Stimulated activated CD4-positive, alpha-beta T cell treated with anti-CD3 and anti-CD28 coated beads, Interleukin-1b, Interleukin-23, amount 100 ng/mL, for 1 hour (primary cell): ENCODE measurements at places on chromosomes 6 and 20.

DNA sequence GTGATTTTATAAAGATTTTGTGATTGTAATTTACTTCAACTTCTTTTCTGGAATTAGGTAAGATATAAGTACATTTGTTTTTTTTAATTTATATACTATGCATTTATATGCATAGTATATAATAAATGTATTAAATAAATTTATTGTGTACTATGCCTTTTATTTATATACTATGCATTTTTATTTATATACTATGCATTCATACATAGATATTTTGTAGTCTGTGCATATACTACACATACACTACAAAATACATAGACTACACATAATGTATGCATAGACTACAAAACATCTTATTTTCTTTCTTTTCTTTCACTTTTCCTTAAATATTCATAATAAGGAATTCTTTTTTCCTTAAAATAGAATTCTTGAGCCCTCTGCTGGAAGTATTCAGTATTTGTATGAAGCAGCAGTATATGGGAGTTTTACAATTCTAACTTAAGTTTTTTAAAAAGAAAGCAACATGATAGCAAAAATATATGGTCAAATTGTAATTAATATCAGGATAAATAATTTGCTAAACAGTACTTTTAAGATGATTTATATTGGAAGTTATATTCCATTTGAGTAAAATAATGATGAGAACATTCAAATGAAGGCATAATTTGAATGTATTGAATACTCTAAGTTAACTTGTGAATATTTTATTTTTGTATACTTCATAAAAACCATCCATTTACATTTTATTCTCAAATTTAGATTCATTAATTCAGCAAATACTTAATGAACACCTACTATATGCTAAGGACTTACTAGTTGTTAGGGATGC lies 129.3 kb downstream of the KLHL32 start:
- DNase-seq = no peak

DNA sequence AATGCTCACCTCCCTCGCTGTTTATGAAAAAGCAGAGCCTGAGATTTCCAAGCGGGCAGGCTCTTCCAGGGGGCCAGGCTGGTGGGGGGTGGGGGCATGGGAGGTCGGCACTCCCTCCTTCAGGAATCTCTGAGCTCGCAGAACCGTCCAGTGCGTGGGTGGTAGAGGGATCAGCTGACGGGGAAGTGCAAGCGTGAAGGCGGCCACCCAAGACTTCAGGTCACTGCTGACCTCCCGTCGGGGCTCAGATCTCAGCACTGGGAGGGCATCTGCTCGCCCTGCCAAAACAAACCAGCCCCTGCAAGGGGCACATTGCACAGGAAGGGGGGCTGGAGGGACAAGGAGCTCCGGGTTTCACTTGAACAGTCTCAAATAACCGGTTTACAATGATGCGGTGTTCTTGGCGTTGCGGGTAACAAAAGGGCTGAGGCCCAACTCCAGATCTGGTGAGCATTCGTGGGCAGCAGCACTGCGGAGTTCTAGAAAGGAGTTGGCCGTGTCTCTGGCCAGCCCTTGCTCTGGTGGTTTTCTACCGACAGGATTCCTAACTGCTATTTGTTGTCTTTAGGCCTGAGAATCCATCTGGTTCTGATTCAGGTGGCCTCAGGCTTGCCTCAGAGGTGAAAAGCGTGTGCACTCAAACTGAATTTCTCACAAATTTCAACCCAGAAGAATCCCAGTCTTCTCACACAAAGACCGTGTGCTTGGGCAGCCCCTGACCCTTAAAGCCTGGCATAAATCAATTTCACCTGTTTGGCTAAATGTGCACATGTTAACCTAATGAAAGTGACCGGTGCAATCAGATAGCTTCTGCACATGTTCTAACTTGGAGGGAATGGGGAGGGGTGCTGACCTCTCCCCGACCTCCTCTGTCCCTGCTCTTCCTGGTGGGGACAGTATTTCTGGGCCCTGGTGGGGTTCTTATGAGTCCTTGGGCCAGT lies 191.6 kb downstream of the MYLK4 start:
- DNase-seq = no peak

GRCh38 chr6:43142101-43142500 lies 29.0 kb upstream of the SRF start:
- DNase-seq = no peak

DNA sequence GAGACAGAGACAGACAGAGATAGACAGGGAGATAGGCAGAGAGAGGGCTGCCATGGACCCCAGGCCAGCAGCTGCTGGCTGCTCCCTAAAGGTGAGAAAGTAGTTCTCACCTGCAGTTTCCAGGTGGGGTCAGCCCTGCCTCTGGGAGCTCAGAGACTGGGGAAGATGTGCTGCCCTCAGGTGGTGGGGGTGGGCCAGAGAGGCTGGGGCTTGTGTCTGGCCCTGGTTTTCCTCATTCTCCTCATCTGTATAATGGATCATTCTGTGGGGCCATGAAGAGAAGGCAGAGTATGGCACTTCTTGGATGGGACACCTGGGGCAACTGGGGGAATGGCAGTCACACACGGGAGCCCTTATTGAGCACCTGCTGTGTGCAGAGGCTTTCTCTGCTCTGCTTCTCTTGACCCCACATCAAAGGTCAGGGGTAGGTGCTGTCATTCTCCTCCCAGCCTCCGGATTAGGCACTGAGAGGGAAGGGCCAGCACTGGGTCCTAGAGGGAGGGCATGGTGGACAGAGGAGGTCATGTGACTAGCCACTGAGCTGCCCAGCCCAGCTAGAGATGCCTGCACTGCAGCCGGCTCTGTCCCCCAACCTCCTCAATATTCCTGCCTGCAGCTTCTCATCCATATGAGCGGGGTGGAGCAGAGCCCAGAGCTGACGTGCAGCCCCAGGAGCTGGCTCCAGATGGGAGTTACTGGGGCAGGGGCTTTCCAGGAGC lies 4.1 kb downstream of the ANGPT4 start:
- no peak for DNase-seq

DNA sequence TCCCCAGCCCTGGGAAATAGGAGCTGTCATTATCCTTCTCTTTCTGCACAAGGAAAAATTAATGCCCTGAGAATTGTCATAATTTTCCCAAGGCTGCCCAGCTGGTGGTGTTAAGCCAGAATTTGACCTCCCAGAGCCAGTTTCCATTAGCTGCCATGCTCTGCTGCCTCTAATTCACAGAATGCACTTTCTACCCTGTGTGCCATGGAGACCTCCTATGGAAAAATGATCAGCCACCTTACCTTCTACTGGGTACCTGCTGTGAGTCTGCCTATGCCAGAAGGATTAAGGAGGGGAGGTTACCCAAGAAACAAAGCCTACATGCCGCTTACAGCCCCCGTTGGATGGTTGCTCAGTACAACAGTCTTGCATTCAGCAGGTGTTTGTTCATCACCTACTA lies 29.1 kb downstream of the POFUT1 start:
- DNase-seq = no peak

GRCh38 chr6:31247813-31248212 lies 24.1 kb downstream of the HLA-C start:
- DNase-seq = no peak

DNA sequence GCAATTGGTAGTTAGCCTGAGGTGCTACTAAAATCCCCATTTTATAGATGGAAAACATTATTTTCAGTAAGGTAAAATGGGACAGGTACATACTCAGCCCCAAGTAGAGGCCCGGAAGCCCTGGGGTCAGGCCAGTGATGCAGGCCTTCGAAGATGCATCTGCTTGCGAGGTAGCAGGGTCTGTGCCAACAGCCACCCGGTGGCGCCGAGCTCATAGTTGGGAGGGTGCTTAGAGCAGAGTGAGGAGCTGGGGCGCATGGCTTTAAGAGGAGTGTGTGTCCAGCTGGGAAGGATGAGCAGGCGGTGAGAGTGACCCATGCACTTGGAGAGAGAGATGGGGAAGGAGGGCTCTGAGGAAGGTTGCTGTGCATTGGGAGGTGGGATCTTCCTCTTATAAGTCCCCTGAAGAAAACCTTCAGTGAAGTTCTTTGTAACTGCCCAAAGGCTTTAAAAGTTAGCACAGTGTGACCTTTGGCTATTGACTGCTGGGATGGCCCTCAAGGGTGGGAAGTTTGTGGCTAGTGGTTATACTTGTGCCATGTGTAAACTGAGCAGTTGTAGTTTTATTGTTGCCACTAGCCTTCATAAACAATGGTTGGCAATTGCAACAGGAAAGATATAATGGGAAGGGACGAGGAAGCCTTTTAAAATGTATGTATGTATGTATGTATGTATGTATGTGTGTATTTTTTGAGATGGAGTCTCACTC lies 71.1 kb downstream of the TOX2 start:
- DNase-seq = no peak

DNA sequence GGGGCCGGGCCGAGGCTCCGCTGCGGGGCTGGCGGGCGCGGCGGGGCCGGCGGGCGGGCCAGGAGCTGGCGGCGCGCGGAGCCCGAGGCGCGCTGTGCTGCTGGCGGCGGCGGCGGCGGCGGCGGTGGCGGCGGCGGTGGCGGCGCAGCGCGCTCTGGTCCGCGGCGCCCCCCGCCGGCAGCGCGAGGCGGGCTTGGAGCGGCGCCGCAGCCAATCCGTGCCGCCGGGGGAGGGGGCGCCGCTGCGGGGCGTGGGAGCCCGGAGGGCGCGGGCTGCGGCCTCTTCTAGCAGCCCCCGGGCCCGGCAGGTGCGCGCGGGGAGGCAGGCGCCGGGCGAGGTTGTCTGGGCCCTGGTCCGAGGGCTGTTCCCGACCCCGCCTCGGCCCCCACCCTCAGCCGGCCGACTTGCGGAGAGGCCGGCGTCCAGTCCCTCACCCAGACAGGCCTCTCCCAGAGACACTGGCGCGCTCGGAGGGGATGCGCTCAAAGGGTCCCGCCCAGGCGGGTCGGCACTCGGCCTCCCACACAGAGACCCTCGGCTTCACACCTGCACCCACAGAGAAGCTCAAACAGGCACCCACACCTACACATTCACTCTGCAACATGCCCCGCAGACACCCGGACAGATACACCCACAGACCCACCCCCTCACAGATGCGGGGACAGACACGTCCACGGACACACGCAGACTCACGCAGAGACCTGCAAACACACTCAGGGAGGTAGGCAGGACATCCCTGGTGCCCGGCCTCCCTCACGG lies at the start of gene RIMS4:
RIMS4 (minus strand) TSS at position 156 of the 759 bp plus-strand sequence. CDS start 275 bp downstream, outside the sequence.
- DNase-seq = no peak

- no peak for DNase-seq
Observed at GRCh38 chr6:53556986-53557715, 12.2 kb upstream of the GCLC start.

- no peak for DNase-seq
Observed at GRCh38 chr6:9007027-9007426, 571.7 kb upstream of the SLC35B3 start.

GRCh38 chr6:134420614-134421181 lies 102.8 kb upstream of the SGK1 start:
- DNase-seq = no peak

DNA sequence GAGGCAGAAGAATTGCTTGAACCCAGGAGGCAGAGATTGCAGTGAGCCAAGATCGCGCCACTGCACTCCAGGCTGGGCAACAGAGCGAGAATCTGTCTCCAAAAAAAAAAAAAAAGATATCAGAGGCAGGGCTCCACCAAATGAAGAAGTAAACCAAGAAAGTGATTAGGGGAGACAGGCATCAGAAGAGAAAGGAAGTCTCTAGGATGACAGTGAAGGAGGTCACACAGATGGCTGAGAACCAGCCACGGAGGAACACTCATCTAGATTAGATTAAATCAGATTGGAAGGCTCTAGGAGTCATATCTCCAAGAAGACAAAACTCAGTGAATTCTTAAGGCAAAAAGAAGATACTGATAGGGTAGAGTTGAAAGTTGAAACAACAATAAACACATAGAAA lies 102.2 kb upstream of the CCDC28A start:
- DNase-seq = no peak

GRCh38 chr6:16271428-16271827 lies 33.0 kb downstream of the GMPR start:
- DNase-seq = no peak

DNA sequence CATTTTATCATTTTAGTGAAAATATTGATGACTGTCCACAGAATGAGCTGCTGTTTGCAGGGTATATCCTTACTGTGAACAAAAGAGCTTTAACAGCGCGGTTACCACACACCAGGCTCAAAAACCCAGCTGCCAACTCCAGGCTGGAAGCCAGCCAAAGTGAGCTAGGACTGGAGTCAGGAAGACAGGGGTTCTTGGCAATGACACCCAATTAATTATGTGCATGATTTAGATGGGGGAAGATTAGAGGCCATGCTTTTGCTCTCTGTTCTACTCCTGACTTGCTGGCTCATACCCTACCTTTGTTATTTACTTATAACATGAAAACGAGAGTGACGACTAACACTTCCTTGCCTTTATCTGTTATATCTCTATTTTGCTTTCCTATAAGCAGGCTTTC lies 128.9 kb upstream of the SHLD1 start:
- DNase-seq = no peak

GRCh38 chr6:79650950-79651349 lies 19.8 kb downstream of the SH3BGRL2 start:
- no peak for DNase-seq

DNA sequence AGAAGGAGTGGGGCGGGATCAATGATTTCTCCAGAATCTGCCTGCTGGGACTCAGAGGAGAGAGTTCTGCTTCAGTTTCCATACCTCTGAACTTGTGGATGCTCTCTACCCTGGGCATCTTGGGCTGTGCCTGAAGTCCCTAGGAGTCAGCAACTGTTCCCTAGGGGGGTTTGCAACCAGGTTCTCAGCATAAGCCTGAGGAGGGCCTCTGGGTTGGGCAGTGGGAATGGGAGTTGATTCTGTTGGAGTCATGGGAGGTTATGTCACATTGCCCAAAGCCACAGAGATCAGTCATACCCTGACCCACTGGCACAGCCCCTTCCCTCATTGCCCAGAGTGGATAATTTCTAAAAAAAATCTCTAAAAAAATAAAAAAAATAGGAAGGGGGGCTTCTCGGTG lies 47.4 kb downstream of the MOCS1 start:
- DNase-seq = no peak

DNA sequence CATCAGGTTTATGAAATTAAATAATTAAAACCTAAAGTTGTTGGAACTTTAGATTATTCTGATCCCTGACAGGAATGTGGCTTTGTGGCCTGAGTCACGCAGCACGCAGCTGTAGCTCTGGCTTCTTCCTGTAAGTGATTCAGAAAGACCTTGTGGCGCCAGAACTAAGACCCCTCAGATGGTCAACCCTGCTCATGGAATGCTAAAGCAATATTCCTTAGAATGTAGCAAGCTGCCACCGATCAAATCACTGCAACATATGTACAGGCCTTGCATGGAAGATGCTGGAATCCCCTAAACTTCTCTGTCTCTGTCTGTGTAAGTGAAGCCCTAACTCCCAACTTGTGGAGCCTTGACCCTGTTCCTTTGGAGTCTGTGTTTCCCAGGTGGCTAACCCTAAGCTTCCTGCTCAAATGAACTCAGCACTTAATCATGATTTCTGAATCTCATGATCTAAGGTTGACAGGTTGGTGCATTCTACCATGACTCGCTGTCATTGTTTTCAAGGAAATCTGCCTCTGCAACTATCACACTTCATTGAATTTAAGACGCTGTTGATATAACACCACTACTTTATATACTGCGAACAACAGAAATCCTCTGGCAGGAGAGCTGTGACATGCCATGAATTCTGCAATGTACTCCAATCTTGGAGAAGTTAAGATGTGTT lies 111.2 kb upstream of the CST7 start:
- no peak for DNase-seq

- peak; percentile 47 for DNase-seq
Observed at GRCh38 chr20:53578492-53579222, 15.0 kb downstream of the ZNF217 start.

- DNase-seq = no peak
Observed at GRCh38 chr20:22582964-22583772, 1.2 kb downstream of the FOXA2 start.
